ENCODE measurements at places on chromosomes 4 and X.
A peak's percentile ranks its signal among the peaks of the same experiment; 100 is the strongest.

GRCh38 chrX:3485727-3486126 is 139.3 kb upstream of the MXRA5 start:
- DNase-seq: no peak

DNA sequence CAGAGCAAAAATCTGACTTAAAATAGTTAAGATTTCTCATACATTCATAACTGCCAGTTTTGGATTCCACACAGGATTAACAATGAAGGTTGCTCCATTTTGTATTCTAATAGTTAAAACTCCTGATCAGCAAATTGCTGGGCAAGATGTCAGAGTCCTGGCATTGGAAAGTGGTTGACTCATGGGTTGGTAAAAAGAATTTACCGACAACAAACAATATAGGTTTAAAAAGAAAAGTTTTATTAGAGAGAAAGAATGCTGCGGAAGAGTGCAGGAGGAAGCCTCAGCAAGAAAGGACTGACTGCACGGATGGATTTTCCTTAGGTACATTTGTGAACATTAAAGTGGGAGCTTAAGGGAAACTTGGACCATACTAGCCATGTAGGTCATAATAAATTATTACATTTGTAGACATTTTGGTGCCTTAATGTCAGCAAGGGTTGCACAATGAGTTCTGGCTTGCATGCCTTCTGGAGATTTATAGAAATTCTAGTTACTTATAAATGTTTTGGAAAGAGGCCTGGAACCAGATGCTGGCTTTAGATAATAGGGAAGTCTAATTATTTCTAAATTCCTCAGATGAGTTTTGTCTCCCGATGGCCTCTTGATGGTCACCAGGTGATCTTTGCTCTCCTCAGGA is 25.4 kb upstream of the IL2 start:
- no peak for DNase-seq

DNA sequence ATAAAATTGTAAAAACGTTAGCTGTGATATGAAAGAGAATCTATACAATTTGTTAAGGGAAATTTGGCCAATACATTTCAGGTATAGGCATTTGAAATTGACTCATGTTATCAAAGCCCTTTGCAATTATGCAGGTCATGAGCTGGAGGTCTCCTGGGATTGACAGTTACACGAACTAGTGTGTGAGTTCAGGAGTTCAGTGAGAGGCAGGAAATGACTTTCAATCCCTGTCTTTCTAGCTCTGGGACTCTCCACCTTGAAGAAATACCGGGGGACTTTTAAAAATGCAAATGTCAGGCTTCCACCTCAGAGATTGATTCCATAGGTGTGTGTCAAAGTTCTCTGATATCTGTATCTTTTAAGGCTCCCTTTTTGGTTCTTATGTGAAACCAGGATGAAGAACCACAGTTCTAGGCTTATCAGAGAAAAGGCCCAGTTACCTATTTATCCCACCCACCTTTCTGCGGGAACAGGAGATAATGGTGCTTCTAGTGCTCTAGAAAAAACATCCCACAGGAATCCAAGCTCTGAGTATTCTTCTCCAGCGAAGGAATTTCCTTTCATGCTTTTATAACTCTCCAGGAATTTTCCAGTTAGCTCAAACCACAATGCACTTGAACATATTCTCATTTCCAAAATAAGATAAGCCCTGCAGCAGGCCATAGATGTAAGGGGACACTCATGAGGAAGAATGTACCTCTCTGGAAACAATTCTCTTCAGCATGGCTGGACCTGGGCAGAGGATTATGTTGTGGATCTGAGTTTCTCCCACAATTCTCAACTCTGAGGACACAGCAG is 501.0 kb downstream of the IDS start:
- DNase-seq: peak; percentile 8

DNA sequence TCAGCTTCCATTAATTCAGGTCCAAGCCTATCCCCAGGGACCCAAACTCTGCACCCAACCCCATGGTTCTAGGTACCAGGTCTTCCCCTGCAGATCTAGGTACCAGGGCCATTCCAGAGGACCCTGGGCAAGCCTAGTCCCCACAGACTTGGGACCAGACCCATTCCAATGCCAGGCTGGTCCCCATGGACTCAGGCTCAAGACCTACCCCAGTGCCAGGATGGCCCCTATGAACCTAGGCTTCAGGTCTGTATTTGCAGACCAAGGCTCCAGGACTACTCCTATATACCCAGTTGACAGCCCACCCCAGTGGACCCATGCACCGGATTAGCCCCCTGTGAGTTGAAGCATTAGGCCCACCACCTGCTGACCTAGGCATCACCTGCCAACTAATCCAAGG is 8.9 kb downstream of the MTHFD2L start:
- DNase-seq: no peak

DNA sequence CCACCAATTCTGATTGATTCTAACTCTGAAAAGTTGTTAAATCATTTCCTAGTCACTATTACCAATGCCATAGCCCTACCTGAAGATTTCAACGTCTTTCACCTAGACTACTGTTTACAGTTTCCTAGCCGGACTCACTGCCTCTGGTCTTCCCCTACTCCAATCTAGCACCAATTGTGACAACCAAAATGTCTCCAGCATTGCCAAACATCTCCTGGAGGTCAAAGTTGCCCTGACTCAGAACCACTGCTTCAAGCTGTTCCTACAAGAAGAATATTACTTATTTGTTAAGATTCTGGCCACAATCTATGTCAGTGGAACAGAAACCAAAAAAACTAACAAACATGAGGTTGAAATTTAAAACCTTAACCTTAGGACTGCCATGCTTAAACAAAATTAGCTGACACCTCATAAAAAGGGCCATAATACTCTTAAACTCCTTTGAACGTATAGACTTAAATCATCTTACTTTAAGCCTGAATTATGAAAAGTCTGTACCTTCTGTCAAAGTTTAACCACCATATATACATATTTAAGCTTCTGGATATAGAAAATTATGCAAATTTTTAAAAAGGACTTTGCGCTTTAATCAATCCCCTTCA is 2.1 kb downstream of the PDS5A start:
- peak; percentile 15 for DNase-seq

DNA sequence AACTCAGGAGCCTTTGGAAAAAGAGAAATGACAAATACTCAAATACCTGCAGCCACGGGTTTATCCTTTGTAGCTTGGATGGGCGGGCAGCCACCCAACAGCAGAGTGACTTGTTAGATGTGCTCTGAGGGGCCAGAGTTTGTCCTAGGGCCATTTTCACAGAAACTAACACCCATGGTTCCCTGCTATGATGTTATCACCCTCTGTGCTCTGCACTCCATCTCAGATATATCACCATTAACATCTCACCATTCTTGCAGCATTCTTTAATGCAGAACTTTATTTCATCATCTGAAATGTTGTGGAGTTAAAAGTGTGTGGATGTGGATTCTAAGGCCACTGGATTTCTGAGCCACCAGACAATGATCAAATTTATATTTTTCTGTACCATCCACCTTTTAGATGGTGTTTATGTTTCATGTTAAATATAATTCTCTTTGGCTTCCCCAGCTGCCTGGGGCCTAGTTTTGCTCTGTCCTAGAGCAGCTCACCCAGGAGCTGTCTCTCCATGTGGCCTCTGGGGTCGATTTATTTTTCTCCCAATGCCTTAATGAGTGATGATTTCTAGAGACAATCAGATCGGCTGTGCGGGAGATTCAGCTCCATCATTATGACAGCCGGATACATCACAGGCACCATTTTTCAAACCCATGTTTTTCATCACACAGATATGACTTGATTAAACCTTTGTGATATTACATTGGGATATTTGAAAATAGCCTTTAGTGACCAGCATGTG is 380.8 kb downstream of the BCOR start:
- no peak for DNase-seq

- no peak for DNase-seq
These were observed 83.7 kb upstream of the ETNPPL start for GRCh38 chr4:108846568-108846967.

GRCh38 chrX:96027407-96027806 is 657.2 kb upstream of the DIAPH2 start:
- no peak for DNase-seq

- DNase-seq: no peak
These were observed 41.7 kb downstream of the VSIG4 start for GRCh38 chrX:65997978-65998717.

GRCh38 chr4:130183096-130183495 is 1087.1 kb downstream of the C4orf33 start:
- DNase-seq: no peak

DNA sequence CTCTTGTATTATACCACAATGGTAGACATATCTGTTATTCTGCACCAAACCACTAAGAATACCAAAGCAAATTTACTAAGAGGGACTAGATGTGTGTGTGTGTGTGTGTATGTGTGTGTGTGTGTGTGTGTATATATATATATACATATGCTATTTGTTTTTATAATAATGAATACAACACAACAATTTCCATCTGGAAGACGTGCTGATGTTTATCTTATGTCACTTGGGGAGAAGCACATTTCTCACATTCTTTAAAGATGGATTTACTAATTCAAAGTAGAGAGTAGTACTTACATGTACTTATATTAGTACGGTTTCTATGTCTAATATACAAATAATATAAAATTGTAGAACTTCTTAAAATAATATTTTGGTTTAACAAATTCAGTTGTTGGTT is 52.0 kb downstream of the EDNRA start:
- DNase-seq: no peak

- DNase-seq: no peak
These were observed 186.7 kb upstream of the VEGFC start for GRCh38 chr4:176979416-176979815.

- DNase-seq: no peak
These were observed 3.5 kb downstream of the UCHL1 start for GRCh38 chr4:41260116-41260733.

Data from non-pigmented ciliary epithelial cell (primary cell).